ENCODE measurements at places on chromosomes 11 and 22.
A peak's percentile ranks its signal among the peaks of the same experiment; 100 is the strongest.

DNA sequence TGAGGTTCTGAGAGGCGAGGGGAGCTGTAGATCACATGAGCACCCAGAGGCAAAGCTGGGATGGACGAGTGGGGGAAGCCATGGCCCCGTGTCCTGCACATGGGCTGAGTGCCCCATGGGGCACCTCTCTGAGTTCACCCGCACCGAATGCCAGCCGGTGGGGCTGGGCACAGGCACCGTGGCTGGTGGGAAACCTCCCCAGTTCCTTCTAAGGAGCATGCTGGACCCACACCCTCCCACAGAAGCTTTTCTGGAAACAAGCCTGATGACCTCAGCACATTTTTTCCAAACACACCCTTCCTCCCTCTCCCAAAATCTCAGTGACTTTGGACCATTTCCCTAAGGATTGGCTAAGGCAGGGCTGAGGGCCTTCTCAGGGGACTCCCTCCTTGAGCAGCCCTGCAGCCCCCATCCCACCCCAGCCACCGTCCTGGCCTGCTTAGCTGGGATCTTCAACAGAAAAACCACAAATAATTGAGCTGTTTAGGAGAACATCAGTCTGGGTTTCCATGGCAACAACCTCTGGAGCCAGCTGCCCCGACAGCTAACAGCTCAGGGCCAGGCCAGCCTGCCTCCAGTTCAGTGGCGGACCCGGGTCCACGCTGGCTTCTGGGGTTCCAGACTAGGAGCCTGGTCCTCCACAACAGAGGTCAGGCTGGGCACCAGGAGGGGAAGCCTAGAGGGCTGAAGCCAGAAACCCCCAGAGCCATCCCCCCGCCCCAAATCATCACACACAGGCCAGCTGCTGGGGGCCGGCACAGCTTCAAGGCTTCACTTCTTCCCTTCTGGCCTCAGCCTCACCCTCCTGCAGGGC, 18.1 kb upstream of the LINC01488 start:
- no peak for DNase-seq

DNA sequence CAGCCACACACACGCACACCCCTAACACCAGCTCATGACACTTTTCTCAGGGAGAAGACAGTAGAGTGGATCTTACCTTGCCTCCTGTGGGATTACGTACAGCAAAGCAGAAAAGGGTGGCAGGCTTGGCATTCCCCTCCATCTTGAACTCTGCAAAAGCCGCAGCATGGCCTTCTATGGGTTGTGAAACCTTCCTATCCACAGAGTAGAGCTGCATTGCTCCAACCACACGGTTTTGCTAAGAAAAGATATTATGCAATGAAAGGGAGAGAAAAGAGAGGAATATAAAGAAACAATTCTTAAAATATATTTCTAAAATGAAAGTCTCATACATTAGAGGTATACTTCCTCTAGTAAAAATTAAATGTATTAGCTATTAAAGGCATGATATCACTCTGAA, 48.8 kb downstream of the CLTCL1 start:
- DNase-seq = no peak

DNA sequence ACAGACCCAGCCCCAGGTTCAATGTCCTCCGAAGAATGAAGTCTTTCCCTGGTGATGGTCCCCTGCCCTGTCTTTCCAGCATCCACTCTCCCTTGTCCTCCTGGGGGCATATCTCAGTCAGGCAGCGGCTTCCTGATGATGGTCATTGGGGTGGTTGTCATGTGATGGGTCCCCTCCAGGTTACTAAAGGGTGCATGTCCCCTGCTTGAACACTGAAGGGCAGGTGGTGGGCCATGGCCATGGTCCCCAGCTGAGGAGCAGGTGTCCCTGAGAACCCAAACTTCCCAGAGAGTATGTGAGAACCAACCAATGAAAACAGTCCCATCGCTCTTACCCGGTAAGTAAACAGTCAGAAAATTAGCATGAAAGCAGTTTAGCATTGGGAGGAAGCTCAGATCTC, 14.1 kb downstream of the APOL1 start:
- DNase-seq = no peak

DNA sequence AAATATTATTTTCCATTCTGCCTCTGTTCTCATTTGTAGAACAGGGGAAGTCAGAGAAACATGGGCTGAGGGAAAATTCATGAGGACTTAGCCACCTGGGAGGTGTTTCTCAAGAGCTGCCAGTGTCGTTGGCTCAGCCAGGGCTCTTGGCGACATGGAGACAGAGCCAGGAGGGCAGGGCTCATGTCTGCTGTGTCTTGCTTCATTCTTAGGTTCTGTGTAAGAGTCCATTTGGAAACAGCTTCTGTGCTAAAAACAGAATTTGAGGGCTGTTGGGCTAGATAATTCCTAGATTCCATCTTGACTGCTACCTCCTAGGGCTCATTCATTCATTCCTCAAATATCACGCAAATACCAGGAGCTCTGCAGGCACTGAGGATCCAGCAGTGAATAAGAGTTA, 15.1 kb upstream of the MRGPRX2 start:
- DNase-seq = no peak

DNA sequence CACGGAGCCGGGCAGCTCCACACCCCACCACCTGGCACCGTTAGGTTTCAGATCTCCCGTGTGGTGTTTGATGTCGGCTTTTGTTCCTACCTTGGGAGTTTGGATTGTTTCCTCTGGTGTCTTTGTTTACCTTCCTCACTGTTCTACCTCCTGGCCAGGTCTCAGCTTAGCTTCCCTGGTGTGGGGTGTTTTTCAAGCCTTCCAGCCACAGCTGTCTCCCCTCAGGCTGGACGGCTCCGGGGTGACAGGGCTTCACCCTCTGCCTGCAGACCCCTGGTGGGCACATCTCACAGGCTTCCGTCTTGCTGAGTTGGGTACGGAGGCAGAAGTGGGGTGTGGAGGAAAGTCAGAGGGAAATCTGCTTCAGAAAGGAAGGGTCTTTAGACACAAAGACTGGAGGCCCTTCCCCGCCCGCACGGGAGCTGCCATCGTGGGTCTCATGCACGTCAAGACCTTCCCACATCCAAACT, 59.6 kb upstream of the EMID1 start:
- DNase-seq = no peak

- no peak for DNase-seq
Observed at GRCh38 chr22:19719050-19719482, 4.3 kb upstream of the GP1BB start.

DNA sequence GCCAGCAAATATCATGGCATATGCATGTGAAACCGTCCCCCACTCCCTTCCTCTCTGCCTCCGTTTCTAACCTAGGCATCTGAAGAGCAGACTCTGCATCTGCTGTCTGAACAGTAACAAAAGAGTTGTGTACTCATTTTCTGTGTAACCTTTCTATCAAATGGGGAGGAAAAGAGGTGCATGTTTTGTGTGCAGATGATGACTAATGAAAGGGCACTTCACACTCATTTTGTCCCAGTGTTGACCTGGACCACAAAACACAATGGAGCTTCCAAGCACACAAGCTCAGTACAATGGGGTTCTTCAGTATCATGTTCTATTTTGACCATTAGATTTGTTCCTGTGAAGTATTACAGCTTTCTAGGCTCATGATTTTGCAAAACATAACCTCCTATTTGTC, 13.0 kb downstream of the JHY start:
- no peak for DNase-seq

DNA sequence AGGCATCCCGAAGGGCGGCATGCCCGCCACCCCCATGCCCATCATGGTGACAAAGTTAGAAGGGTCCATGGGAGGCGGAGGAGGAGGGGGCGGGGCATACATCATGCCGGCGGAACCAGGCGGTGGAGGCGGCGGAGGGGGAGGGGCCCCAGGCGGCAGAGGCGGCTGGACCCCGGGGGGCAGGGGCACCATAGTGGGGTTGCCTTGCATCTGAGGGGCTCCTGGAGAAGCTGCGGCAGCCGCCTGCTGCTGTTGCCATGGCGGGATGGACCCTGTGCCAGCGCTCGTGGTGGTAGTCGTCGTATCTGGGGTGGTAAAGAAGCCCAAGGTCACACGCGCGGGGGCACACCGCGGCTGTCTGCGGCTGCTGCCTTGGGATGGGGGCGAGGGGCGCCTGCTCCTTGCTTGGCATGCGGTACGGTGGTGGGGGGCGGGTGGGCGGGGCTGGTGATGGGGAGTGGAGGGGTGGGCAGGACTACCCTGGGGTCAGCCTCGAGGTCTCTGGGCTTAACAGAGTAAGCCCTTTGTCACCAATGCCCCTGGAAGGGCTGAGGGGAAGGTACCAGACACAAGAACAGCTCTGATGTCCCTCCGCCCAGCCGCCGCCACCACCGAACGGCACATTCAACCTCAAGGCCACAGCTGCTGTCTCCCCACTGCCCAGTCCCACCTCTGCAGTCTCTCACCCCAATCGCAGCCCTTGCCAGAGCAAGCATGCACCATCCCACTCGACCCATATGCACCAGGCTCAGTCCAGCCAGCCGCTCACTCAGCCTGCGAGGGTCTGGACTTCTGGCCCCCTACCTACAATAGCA, 6.3 kb upstream of the PYGM start:
- DNase-seq = no peak

- DNase-seq = no peak
Observed at GRCh38 chr11:16299884-16300782, 56.2 kb downstream of the SOX6 start.

GRCh38 chr22:30968015-30968923, at the start of gene MORC2:
Gene MORC2, minus strand, starts transcription at chr22:30968774. Its CDS starts 885 bp downstream, at chr22:30967889.
- DNase-seq = no peak

- no peak for DNase-seq
Observed at GRCh38 chr11:15157181-15157580, 42.5 kb downstream of the INSC start.

GRCh38 chr22:50734986-50735738, 2.8 kb upstream of the ACR start:
- DNase-seq = no peak

- no peak for DNase-seq
Observed at GRCh38 chr22:47030881-47031627, 268.6 kb downstream of the TBC1D22A start.

- no peak for DNase-seq
Observed at GRCh38 chr11:73312851-73313327, 4.8 kb downstream of the ARHGEF17 start.

DNA sequence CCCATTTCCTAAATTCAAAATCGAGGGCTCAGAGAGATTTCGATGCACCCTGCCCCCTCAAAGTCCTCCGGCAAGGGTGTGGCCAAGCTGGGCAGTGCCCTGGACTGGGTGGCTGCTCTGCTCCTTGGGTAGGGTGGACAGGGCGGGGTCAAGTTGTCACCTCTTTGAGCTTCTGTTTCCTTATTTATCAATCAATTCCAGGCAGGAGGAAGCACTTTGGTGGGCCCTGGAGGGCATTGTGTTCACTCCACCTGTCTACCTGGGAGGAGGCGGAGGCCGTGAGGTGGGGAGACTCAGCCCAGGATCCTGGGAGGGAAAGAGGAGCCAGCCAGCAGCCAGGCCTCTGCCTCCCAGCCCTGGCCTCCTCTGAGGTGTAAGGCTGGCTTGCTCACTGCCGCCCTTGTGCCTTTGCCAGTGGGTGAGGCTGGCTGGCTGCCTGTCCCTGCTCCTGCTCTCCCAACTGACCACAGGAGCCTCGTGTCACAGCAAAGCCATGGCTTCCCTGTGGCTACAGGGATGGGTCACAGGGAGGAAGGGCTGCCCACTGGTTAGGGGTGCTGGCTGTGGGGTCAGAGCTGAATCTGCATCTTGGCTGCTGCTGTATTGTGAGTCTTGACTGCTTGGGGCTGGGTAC, 25.5 kb upstream of the SHISAL1 start:
- no peak for DNase-seq

GRCh38 chr11:5507933-5508305, 1.8 kb downstream of the UBQLN3 start:
- no peak for DNase-seq

DNA sequence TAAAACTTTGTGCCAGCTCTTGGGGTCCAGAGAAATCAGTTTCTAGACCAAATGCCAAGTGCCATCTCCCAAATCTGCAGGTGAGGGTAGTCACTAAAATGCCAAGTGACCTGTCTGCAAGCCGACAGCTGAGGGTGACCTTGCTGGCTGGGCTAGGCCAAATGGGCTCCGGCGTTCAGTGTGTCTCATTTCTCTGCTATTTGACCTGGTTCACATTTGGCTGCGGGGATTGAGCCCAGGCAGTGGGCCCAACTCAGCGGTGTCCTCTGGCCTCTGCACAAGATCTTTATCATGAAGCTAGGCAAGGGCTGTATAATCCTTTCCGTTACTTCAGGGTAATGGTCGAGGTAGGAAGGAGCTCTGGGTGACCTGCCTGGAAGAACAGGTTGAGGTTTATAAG, 87.5 kb downstream of the SNX19 start:
- DNase-seq = no peak

DNA sequence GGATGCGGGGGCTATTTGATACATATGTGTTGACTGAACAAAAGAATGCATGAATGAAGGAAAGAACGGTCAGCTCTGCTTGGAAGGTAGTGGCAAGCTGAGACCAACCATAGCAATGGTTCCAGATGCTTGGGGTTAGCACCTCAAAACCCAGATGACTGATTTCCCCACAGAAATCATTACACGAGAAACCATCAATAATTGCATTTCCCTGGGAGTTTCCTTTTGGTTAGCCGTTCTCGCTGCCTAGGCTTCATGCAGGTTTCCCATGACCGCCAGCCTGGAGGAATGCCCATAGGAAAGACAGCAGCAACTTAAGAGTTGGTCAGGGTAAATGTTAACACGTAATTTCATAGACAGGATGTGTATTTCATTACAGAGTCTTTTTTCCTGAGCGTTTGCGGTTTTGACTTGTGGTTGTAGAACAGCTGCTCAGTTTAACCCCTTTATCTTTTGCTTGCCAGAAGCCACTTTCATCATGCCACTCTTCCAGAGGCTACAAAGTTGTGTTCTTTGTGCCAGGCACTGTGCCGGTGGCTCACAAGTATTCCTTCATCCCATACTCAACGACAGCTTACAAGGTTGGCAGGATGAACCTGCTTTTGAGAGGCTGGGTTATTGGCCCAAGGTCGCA, 2.8 kb downstream of the IL17RA start:
- DNase-seq = peak; percentile 20

DNA sequence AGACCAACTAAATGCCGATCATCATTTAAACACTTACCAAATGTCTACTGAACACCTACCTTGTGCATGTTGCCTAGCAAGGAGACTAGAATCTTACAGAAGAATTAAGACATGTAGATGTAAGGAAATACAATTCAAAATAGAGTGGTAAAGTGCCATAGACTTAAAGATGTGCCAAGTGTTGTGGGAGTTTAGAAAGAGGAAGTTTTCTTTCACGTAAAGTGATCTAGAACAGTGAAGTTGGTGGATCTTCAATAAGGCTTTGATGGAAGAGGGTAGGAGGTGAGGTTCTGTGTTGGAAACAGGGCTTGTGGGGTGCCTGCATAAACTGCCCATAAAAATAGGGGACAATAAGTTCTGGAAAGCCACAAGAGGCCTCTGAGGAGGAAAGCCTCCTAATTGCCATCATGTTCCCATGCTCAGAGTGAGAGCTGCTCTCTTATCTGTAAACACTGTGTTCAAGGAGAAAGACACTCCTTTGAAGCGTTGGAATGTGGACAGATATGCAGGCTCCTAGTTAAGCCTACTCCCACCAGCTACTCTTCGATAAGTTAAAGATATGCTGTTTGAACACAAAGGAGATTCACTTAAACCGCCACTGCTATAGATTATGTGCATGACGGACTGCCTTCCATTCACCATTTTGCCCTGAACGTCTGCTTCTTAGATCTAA, 66.7 kb downstream of the HSD17B12 start:
- DNase-seq = no peak
